ENCODE measurements at places on chromosomes 12 and 14.

DNA sequence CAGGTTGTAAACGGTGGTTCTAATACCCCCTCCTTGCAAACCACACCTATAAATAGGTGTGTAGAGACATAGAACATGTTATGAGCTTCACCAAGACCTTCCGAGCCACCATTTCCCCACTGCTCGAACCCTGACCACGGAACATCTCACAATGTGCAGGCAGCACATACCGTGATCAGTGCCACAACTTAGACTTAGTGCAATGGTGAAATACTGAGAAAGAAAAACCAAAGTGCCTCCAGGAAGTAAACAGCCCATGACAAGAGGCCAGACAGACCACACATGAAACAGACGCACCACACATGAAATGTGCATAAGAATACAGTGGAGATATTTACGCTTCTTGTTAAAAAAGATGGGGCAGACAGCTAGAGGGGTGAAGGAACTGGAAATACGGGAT lies 166.9 kb upstream of the CCND2 start:
- DNase-seq = no peak

DNA sequence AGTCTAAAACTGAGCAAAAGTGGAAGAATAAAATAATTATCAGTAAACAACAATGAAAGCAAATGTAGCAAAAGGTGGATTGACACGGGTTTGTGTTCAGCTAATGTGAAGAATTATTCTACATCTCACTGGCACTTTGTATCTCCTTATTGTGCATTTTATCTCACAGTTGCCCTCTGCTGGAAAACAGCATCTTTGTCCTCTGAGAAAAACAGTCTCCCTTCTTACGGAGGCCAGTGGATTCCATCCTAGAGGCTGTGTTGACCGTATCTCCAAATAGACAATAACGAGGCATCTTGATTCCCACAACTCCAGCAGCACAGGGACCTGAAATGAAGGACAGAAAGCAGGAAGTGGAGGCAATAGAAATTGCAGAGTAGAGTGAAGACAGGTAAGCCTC lies 51.3 kb upstream of the PLBD1 start:
- DNase-seq = no peak

DNA sequence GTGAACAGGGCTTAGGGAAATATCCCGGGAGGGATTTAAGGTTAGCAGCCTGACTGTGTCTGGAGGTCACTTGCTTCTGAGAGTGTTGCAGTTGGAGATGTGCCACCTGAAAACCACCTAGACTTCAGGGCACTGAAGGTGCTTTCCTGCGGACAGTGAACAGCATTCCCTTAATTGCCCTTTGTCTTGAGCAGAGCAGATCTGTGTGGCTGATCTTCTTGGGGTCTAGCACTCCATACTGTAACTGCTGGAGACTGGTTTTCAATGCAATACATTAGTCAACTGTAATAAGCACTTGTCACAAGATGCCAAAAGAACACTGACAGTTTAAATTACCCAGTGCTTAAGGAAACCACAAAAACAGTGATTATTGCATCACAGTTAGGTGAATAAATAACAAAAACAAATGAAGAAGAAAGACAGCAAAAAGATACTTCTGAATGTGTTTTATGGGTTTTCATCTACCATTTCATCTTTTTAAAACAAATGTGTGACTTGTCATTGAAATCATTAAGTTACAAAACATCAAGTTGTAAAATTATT lies 111.8 kb downstream of the PRIMA1 start:
- DNase-seq = no peak

GRCh38 chr12:27384261-27384590 lies 51.6 kb downstream of the BMAL2 start:
- no peak for DNase-seq

DNA sequence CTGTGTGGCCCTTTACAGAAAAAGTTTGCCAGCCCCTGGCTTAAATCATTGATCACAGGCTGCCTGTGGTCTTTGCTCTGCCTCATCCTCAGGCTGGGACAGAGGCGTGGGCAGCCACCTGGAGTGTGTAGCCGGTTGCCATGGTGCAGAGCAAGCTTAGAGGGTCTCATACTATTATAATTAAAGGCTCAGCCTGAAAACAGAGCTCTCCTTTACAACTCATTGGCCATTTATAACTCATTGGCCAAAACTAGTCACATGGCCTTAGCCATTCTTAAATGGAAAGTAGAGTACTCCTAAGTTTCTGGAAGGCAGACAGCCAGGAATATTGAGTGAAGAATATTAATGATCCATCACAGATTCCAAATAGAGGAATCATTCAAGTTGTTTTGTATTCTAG lies 3.0 kb downstream of the HSP90B1 start:
- no peak for DNase-seq

DNA sequence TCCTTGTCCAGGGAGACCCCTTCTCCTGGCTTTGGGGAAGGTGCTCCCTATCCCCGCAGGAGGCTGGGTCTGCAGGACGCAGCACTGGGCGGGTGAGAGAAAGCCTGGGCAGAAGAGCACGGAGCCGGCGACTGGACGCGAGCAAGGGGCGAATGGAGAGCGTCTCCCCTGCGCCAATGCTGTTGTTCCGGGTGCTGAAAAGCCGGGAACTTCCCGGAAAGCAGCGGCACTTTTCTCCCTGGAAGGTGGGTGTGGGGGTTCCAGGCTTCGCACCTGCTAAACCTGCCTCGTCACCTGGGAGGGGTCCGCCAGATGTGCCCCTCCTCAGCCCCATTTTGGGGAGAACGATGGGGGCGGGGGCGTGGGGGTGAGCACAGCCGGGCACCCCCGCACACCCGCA lies 417.1 kb upstream of the TMTC1 start:
- no peak for DNase-seq

Measured in activated CD4-positive, CD25-positive, alpha-beta regulatory T cell treated with anti-CD3 and anti-CD28 coated beads, Interleukin-2, amount 50 U/mL, for 16 hours (primary cell).